Stimulated activated CD4-positive, alpha-beta T cell treated with anti-CD3 and anti-CD28 coated beads, Interleukin-1b, Interleukin-23, amount 100 ng/mL, for 48 hours (primary cell): ENCODE measurements at places on chromosomes 12 and 14.
A peak's percentile ranks its signal among the peaks of the same experiment; 100 is the strongest.

- DNase-seq = no peak
Measured at GRCh38 chr12:22700106-22700505, 75.1 kb downstream of the ETNK1 start.

- DNase-seq = no peak
Measured at GRCh38 chr12:116397148-116397547, 119.7 kb upstream of the MED13L start.

DNA sequence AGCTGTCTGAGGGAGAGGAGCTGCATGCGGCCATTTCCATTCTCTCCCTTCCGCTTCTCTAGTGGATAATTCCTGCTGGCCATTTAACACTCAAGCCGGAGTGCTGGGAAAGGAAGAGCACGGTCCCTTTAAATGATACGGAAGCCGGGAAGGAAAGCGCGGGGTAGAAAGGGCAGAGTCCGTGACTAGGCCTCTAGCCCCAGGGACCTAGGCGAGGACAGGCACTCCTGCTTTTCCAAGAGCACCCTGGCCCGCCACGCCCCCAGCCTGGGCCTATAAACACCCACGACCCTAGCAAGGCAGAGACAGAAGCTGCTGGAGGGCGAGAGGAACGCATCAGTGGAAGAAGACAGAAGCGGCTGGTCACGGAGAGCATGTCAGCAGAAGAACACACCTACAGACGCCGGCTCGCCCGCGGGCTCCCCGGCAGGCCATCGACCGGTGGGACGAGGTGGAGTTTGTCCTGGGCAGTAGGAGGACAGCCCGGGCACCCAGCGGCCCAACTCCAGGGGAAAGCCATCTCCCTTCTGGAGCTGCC, 1206.6 kb upstream of the TMEM132C start:
- no peak for DNase-seq

DNA sequence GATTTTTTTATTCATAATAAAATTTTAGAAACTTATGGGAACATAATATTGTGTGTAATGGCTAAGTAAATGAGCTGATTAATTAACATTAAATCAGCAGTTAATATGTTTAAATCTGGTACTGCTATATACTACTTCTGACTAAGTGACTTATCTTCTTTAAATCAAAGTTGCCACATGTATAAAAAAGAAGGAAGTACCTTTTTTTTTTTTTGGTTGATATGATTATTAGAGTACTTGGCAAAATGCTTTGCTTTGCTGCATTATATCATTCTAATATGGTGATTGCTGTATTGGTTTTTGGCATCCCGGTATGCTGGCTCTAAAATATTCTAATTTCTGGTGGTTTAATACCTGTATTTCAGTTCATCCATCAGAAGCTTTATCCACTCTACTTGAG, 319.1 kb upstream of the RGS6 start:
- no peak for DNase-seq

DNA sequence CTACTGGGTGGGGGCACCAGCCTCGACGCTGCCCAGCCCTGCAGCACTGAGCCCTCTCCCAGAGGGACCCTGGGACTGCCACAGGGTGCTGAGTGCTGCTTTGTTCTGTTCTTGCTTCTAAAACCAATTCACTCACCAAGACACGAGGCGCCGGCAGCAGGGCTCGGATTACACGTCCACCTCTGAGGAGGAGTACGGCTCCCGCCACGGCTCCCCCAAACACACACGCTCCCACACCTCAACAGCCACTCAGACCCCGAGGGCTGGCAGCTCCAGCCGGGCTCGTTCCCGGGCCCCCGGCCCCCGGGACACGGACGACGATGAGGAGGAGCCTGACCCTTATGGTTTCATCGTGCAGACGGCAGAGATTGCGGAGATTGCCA, 24.3 kb downstream of the CEP170B start:
- peak; percentile 1 for DNase-seq

DNA sequence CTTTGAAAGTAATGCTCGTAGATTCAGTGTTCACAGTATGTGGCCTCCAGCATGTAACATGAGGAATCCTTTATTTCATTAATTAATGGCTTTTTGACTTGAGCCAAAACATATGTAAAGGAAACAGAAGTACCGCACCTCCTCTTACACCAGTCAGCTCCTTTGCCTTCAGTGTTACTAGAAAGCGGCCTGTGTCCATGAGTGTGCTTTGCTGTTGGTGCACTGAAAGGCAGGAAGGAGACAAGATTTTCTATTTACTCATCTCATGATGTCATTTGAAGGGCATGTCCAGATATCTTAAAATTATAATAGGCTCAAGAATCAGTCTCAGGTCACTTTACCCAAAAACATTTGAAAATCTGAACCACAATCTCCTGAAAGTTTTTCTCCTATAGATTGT, 9.9 kb upstream of the CCT2 start:
- DNase-seq = no peak

DNA sequence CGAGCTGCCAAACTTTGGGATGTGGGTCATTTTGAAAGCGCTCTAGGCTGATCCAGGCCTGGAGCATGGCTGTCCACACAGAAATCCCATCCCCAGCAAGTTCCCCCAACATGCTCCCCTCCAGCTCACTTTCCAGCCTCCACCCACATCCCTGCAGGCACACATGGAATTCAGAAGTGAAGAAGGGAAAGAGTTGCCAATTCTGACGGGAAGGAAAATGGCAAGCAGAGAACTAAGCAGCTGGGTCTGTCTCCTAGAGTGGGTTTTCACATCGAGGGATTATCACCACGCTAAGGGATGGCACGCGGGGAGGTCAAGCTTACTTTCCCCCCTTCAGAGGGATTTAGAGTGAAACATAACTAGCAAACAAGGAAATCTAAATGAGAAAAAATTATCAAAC, 142.3 kb downstream of the RIMBP2 start:
- no peak for DNase-seq

- DNase-seq = no peak
Measured at GRCh38 chr14:73170686-73171085, 34.4 kb downstream of the PSEN1 start.

DNA sequence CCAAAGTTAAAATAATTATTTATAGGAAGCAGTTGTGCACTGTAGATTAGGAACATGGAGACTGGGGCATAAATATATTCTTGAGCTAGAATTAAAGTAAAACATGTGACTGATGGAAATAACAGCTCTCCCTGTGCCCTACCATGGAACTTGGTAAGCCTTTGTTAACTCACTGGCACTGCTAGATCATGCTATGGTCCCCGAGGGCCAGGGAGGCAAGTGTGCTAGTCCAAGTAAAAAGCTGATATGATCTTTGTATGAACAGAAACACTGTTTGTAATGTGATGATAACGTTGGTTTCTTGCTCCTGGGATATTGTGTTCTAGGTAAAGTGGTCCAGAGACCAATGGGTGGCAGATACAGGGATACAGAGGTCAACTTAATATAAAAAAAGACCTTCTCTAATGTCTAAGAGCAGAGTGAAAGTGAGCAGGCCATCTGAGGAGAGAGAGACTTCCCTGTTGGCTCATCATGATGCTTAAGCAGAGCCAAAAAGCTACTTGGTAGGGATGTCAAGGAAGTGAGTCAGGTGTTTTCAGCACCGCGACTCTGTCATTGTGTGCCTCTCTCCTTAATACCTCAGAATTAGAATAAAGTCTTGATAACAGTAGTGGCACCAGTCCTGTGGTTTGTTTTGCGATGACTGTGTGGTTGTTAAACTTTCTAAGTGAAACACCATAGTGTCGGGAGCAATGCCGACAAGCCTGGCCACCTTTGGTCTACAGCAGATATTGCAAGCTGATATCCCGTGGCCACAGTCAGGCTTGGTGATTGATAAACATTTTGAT, 27.6 kb downstream of the BICD1 start:
- peak; percentile 78 for DNase-seq

DNA sequence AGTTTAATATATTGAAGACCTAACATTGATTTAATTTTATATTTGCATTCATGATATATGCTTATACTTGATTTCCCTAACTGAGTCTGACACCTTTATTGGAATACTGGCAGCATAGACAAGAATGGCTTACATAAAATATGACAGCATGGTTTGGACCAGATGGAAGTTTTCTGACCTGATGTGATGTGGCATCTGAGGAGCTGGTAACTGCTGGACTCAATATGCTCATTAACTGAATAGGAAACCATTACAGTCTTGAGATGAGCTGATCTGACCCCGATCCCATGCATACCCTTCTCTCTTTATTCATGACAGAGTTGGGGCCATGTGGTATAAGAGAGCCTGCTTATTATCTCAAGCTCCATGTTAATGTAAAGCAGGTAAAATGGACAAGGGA, 604.8 kb upstream of the SEL1L start:
- DNase-seq = no peak

DNA sequence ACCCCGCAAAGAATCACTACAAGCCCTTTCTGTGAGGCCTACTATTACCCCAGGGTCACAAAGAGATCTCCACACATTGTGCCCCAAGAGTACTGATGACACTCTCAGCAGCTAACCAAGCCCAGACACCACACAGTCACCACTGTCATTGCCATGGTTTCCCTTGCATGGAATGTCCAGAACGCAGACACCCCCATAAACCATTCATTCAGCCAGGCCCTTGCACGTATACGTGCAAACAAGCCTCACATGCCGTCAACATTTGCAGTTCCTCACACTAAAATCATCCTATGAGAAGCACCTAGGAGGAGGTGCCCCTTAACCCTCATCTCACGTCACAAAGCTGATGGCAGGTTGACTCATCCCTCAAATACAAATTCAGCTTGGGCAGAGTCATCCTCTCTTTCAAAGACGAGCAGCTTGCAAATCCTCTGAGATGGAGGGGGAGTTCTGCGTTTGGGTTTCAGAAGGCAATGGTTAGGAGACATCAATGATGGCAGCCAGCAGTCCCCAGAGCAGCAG, 17.1 kb upstream of the KRT77 start:
- no peak for DNase-seq

DNA sequence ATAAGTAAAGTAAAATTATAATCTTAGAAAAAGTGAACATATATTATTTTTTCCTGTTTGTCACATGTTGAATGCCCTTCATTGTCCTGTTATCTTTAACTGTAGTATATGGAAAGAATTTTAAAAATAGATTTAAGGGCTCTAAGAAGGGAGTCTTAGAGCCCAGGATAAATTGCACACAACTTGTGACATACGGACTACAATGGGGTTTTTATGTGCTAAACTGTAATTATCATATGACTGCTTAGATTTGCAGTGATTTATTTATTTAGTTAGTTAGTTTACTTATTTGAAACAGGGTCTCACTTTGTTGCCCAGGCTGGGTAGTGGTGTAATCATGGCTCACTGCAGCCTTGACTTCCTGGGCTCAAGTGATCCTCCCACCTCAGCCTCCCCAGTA, 187.8 kb upstream of the HMGA2 start:
- no peak for DNase-seq

GRCh38 chr12:121657305-121658008, 12.0 kb downstream of the MORN3 start:
- peak; percentile 46 for DNase-seq

GRCh38 chr14:54312166-54312801, 84.5 kb upstream of the CDKN3 start:
- no peak for DNase-seq

GRCh38 chr14:56206596-56206995, 88.4 kb downstream of the PELI2 start:
- no peak for DNase-seq

- DNase-seq = no peak
Measured at GRCh38 chr12:12025799-12026386, 44.8 kb upstream of the BCL2L14 start.

- no peak for DNase-seq
Measured at GRCh38 chr12:85843606-85844310, 7.5 kb upstream of the RASSF9 start.

DNA sequence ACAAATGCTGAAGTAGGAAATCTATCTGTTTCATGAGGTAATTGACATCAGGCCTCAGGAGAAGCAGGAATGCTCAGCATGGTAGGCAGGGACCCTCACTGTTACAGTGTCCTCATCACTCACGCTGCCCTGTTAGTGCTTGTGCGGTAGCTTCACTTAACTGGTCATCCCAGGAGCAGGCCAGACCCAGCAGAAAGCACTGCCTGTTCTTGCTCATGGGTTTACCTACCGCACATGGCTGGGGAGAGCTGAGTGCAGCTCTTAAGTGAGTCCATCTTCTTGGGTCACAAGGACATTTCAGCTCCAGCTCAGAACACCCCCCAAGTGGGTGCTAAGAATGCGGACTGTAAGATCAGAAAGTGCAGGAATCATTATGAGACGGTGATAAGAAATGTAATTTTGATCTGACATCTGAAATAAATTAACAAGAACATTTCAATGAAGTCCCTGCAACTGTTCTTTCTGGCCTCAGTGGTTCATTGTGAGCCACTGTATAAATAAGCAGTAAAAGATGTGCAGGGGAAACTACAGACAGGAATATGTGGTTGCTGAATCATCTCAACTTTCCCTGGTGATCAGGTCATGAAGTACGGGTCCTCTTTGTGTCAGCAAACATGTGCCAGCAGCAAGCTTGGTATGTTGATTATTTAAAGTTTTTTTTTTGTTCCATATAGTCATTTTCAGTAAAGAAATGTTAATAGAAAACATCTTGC, 757.7 kb upstream of the TMEM132C start:
- no peak for DNase-seq

DNA sequence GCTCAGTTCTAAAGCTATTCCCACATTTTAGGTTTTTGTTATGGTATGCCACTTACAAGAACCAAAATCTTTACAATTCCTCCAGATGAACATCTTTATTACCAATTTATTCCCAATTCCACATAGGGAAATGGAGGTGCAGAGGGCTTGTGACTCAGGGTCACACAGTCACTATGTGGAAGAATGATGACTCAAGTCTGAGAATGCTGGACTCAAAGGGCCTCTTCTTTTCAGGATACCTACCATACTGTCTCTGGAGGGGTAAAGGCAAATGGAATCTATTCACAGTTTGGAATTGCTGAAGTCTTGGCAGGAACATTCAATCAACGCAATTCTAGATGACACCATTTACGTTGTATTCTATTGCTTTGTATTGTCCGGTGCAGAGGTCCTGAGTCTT, 48.2 kb upstream of the MANSC4 start:
- DNase-seq = no peak

DNA sequence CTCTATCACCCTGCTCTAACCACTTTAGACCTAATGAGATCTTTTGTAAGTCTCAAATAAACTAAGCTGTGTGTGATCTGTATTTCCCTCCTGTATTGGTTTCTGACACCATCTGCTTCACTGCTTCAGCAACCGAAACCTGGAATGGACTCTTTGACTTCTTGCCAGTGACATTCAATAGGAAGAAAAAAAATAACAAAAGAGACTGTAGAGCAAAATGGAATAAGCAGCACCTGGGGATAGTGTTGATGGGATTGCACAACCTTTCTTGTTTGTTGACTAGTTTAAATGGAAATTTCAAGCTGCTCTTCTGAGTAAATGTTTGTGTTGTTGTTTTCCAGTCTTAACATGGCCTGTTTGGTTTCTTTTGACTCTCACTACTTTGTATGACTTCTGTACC, 888.6 kb upstream of the SEL1L start:
- DNase-seq = no peak

DNA sequence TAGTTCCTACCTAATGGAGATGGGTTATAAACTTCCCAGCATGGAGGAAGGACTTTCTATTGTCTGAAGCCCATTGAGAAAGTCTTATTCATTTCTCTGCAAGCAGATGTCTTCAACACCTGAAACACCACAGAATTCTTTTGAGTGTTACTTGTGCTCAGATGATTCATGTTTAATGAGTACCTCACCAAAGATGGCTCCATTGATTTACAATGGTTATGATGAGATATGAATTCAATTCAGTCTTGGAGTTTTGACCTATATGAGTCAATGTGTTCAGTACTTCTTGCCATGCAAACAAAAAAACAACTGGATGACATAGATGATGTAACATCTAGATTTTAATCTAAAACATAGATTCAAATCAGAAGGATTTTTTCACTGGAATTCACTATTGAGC, 15.4 kb upstream of the PAWR start:
- DNase-seq = no peak
